ENCODE measurements at places on chromosomes 6 and 20.

DNA sequence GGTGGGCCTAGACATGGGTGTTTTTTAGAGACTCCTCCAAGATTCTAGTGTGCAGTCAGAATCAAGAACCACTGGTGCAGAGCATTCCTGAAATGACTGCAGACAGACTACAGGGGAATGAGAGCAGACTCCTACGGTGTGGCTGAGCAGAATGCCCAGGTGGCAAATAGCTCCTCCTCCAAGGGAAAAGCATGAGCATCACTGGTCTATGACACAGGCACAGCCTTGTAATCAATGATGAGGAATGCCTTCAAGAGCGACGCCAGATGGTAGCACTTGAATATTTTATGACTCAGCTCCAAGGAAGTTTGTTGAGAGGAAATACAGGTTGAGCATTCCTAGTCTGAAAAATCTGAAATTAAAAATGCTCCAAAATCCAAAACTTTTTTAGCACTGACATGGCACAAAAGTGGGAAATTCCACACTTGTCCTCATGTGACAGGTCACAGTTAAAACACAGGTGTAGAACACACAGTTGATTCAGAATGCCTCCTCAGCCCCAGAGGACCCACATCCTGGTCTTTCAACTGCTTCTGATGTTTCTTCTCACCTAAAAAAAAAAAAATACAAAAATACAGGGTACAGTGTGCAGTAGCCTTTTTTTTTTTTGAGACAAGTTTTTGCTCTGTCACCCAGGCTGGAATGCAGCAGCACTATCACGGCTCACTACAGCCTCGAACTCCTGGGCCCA lies 10.6 kb upstream of the FAM8A1 start:
- DNase-seq, result no peak

- no peak for DNase-seq
These were observed 50.7 kb downstream of the DOK5 start for GRCh38 chr20:54525916-54526590.

DNA sequence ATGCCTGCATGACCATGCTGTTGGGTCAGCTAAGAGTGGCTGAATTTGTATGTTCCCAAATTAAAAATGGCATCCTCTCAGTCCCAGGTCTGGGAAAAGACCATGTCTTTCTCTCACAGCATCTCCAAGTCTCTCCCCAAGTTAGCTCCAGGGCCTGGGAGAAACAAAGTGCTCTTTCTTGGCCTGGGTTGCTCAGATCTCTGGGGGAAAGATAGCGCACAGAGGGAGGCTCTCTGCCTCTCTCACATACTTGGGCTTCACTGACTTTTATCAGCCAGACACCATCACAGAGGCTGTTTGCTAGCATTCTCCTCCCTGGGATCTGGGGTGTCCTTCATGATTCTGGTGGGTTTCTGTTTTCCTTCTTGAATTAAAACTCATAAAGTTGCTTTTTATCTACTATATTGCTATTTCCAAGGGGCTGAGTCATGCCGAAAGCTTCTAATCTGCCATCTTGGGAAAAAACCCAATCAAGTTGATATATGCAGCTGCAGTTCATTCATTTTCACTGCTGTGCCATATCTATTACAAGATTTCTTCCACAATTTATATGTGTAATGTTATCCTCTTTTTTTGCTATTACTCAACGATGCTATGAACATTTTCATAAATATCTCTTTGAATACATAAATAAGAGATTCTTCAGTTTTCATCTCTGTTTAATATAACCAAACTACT lies 190.2 kb downstream of the MOXD1 start:
- no peak for DNase-seq

- no peak for DNase-seq
These were observed 81.7 kb downstream of the CDH22 start for GRCh38 chr20:46226602-46227001.

- DNase-seq, result no peak
These were observed 145.4 kb downstream of the FOXA2 start for GRCh38 chr20:22438926-22439325.

DNA sequence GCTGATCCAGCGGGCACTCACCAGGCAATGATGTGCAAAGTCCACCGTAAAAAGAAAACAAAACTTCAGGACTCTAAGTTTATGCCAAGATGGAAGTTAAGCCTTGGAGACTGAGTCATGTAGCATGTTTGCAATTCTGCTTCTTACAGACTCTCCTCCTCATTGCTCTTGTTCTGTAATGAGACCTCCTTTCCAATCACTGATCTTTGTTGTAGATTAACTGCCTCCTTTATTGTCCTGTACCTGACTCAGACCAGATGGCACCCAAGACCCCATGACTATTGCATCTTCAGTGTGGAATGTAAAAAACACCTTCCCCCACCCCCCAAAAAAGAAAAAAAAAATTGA lies 11.2 kb downstream of the NEU1 start:
- no peak for DNase-seq

GRCh38 chr20:17622086-17622850 lies 52.4 kb downstream of the DSTN start:
- DNase-seq, result no peak

DNA sequence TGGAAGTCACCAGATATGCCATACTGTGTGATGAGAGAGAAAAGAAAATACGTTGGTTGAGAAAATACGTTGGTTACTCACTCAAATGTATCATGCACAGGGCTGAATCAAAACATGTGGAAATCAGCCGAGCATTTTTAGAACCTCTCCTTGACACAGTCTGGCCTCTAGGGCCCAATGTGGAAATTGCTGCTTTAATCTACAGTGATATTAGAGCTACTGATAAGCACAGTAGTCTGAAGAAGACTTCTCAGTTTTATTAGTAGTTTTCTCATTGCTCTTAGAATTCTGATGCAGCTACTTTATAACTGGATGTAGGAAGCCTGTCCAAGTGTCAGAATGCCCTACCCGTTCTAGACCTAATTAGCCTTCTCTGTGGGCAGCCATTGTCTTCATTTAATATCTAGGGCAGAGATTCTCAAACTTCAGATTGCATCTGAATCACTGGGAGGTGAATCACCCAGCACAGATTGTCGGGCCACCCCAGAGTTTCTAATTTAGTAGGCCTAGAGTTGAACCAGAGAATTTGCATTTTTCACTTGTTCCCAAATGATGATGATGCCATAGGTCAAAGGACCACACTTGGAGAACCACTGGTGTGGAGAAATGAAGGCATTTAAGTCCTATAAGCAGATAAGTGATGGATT lies 229.1 kb downstream of the PLCB1 start:
- DNase-seq, result no peak

DNA sequence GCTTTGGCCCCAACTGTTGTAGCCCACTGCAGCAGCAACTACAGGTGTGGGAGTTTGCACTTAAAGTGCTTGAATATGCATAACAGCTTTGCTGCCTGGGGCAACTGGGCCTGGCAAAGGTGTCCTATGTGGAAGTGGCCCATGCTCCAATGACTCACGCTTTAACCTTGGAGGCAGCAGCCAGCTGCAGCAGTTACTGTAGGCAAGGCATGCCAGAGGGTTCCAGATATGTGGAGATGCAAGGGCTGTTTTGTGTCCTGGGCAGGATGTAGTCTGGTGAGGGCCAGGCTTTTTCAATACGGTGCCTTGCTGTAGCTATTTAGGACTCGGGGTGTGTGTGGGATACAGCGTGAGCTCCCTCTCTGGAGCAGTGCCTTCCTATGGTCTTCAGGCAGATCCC lies 150.3 kb downstream of the NKAIN2 start:
- DNase-seq, result no peak

- no peak for DNase-seq
These were observed 538.5 kb downstream of the CD83 start for GRCh38 chr6:14656078-14656521.

GRCh38 chr6:139253656-139254055 lies 38.1 kb downstream of the TXLNB start:
- no peak for DNase-seq

DNA sequence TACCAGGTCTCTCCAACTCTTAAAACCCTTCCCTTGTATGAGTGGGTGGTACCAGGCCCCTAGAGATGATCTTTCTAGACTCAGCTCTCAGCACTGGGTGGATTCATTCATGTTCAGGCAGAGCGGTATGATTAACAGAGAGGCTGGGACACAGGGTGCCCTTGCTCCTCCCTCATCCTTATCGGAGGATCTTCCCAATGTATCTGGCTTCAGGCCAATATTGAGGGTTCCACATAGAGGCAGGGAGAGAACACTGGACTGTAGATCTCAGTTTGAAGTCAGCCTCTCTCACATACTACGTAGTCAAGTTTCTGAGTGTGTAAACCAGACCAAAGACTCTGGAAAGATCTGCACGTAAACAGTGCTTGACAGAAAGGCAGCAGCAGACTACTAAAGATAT lies 366.2 kb downstream of the DHX35 start:
- no peak for DNase-seq

DNA sequence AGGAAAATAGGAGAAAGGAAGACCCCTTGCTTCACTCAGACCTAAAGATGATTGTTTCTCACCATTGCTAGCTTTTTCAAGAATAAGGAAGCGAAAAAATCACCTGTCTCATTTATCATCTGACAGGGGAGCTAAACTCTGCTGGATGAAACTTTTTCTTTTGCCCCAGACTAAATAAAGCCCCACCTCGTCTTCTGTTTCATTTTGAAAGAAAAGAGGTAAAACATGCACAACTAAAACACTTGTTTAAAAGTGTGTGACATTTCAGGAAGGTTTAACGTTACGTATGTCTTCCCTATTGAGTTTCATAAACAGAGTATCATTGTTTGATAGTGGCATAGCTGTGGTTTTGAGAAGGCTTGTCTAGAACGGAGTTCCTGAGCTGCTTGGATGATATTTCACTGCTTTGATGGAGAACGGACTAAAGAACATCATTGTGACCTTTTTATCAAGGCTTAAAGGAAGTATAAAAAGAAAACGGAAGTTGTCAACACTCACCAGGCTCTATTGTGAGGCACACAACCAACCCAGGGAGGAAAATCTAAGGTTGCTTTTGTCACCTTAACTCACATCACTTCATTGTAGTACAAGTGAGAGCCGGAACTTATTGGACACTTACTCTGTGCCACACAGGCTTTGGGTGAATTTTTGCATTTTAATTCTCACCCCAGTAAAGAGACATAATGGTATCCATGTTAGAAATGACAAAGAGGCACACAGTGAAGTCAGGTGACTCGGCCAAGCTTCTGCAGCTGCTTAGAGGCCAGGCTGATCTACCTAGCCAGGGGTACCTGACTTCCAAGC lies 29.5 kb downstream of the TSHZ2 start:
- no peak for DNase-seq

DNA sequence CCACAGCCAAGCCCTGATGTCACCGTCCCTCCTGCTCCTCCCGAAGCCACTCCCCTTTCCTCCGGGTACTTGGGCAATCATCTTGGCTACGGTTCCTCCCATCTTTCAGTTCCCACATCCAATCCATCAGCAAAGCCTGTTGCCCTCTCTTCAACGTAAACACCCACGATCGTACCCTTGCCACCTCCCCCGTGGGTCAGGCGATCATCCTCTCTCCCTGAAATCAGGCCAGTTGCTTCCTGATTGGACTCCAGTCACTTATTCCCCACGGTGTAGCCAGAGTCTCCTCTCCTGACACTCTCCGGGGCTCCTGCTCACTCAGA lies 44.5 kb downstream of the SULF2 start:
- no peak for DNase-seq

DNA sequence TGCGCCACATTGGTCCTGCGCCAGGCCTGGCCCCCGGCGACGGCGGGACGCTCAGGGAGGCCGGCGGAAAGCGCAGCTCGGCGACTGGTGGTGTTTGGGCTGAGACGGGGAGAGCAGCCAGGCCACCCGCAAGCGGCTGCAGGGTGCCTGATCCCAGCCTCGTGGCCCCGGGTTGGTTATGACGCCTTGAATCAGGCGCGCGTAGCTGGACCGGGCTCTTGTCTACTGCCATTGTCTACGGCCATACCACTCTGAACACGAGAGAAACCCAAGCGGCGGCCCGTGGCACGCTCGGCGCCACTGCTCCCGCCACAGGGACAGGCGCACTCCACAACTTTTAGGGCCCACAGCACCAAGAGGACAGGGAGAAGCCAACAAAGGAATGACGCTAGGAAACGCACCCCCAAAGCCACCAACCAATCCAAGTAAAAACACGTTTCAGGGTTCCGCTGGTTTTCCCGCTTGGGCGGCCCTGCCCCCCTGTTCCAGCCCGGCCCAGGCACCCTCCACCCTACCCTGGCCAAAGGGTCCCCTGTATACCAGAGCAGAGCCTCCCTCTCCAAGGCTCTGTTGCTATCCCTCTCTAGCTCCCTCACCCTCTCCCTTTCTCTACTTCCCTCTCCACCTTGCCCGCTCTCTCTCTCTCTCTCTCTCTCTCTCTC lies 1849.3 kb upstream of the DEFB115 start:
- no peak for DNase-seq

- no peak for DNase-seq
These were observed 98.4 kb upstream of the MAN1A1 start for GRCh38 chr6:119447921-119448320.

DNA sequence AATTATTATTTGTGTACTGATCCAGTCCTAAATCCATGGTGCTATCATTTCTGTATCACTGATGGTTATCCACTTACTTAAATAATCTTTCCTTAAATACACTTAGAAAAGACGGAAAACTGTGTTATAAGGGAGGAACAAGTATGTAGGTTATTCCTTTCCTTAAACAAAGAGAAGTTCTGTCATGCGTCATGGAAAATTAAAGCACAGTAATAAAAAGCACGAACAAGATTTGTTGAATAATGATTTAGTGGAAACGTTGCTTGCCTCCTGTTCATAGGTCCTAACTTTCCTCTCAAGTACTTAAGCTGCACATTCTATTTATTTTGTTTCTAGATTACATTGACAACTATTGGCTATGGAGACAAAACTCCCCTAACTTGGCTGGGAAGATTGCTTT lies 120.4 kb downstream of the KHDC1L start:
- DNase-seq, result no peak

DNA sequence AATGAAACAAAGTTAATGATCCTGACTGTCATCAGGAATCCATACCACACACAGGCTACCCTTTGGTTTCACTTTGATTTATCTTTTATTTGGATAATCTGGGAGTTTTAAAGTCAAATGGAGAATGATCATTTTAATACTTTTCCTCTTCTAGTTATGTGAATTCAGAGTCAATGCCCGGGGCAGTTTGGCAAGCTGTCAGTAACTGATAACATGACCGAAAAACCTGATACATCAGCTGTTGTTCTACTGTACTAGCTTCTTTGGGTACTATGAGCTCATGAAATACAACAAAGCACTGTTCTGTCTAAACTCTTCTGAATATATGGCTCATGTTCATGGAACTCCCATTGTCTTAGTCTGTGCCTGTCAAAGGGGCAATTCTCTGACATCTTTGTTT lies 30.2 kb downstream of the KLHL31 start:
- no peak for DNase-seq

DNA sequence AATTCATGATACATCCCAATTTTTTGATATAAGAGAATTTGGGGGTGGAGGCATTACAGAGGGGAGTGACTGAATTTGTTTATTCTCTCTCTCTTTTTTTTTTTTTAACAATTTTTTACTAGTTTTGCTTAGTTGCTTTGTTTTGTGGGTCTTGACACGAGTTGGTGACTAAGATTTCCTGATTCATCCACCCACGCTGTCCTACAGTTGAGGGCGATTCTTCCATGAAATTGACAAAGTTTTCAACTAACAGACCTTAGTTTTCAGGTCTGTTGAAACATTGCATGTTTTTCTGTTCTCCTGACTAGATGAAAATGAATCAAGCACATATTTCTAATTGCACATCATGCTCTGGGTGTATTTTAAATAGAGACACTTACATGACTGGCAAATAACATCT lies 613.8 kb downstream of the TFAP2B start:
- no peak for DNase-seq
